Stimulated activated naive B cell treated with anti-CD40 and anti-IgM and Interleukin-4, amounts not matched to agents 10 μg/mL and 1 μg/mL and 100 μg/mL, for 72 hours (primary cell): ENCODE measurements at places on chromosomes 3 and 15.

- DNase-seq: no peak
These were observed 61.1 kb downstream of the XXYLT1 start for GRCh38 chr3:195209847-195210265.

GRCh38 chr15:91624353-91624968 is 229.0 kb upstream of the SLCO3A1 start:
- no peak for DNase-seq

DNA sequence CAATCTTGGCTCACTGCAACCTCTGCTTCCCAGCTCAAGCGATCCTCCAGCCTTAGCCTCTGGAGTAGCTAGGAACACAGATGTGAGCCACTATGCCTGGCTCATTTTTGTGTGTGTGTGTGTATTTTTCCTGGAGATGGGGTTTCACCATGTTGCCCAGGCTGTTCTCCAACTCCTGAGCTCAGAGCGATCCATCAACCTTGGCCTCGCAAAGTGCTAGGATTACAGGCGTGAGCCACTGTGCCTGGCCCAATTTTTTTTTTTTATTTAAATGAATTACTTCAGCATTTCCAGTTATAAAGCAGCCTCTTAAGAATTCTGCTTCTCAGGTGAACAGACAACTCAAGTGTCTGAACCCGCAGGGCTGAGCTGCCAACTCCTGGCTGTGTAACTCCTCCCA is 20.1 kb upstream of the ST3GAL6 start:
- no peak for DNase-seq

GRCh38 chr15:92104072-92104471 is 250.6 kb downstream of the SLCO3A1 start:
- no peak for DNase-seq

- DNase-seq: peak; percentile 17
These were observed 45.5 kb downstream of the PPM1L start for GRCh38 chr3:160801386-160802118.

DNA sequence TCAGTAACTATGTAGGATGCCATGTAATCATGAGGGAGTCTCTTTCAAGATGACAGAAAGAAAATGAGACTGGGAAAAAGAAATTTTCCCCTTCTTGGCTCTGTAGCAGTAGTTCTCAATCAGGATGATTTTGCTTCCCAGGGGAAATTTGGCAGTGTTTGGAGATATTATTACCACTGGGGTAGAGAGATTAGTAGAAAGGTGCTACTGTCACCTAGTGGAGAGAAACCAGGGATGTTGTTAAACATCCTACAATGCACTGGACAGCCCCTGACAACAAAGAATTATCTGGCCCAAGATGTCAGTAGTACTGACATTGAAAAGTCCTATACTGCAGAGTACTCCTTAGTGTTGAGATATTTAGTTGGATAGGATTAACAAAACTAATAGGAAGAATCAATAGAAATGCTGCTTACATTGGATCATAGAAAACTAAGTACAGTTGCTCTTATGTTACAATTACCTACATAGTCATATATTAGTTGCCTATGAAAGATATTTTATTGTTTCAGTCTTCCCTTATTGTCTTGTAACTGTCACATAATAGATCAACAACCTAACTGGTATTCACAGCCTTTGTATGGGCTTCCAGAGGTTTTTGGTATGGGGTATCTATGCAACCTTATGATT is 433.3 kb downstream of the RAP2B start:
- no peak for DNase-seq

DNA sequence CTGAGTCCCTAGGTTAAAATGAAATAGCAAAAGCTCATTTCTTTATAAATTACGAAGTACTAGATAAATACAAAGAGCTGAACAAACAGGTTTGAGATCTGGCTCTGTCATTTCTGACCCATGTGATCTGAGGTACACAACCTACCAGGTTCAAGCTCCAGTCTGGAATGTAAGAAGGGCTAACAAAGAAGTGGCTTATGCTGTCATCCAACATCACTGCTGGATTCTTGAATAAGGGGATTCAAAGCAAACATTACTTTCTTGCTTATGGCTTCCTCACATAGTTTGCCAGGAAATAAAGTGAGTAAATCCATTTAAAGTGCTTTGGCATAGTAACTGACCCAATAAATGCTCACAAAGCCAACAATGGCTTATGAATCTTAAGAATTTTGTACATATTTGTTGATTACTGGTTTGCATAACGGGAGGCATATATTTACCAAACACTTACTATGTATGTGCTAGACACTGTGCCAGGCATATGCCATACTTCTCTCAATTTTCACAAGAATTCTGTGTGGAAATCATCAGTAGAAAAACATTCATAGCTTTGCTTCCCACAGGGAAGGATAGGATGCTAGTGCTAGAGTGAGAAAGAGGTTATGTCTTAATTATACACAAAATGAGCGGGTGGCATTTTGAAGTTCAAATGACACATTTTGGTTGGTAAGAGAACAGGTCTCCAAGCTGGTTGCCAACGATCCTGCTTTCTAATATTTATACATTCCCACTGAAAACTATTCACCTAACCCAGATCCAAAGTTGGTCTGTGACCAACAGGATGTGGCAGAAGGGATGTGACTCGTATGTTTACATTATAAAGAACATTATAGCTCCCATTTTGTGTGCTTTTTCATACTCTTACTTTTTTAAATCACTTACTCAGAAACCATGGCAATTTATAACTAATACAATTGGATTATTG is 38.7 kb upstream of the CSPG5 start:
- no peak for DNase-seq

GRCh38 chr3:123878807-123879206 is 5.3 kb downstream of the MYLK start:
- no peak for DNase-seq

DNA sequence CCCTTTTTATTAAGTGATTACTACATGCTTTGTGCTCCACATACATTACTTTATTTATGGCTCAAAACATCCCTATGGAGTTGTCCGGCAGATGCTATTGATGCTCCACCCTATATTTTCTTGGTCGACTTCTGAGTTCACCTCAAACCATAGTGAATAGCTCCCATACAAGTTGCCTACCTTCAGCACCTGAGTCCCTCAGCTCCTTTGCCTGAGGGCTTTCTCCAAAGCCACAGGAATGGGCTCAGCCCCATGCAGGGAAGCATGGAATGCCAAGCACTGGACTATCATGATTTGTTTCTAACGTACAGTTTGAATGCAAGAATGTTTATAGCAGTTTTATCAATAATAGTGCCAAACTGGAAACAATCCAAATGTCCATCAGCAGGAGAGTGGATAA is 124.8 kb upstream of the TNIK start:
- no peak for DNase-seq

DNA sequence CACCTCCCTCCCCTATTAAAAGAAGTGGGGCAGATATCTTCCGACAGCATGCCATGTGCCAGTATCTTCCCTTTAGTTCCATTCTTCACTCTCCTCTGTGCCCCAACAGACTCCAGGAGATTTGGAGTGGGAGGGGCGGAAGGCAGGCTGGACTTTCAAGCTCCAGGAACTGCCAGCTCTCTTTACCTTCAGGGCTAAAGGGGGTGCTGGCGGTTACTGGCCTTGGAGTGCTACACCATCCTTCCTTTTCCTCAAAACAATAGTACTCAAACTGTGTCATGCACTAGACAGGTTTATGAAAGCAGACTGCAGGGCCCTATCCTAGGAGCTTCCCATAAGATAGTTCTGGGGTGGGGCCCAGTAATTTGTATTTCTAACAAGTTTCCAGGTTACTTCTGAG is 6.0 kb downstream of the LINS1 start:
- DNase-seq: no peak

- no peak for DNase-seq
These were observed 109.4 kb upstream of the MBNL1 start for GRCh38 chr3:152159328-152159727.

DNA sequence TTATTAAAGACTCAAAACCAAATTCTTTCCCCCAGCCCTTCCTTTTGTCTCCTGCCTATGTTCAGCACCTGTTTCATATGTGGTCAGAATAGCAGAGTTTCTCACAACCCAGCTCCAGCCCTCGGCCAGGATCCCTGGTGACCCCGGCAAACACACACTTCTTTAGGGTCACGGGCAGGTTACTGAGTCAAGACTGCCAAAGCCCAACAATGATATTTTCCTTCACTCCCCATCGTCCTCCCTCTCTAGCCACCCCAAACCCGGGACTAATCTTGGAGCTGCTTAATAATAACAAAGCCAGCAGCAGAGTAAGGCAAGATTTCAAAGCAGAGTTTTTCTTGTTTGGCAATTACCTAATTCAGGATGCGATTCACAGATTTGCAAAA is 25.5 kb downstream of the RARB start:
- no peak for DNase-seq

DNA sequence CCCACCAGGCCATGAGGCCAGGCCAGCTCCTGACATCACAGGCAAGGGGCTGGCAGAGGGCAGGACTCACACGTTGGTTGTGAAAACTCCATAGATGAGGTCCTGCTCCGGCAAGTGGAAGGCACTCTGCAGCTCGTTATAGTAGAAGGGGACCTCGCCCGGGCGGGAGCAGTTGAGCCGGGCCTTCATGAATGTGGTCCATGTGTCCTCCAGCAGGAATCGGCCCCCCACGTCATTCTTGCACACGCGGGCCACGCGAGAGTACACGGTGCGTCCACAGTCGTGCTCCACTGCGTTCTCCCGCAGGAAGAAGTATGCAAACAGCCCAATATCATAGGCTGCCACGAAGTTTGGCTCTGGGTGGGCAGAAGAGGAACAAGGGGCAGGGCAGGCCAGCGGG is 101.2 kb downstream of the SEMA5B start:
- no peak for DNase-seq

- DNase-seq: no peak
These were observed 50.5 kb downstream of the SUCNR1 start for GRCh38 chr3:151923901-151924300.

- no peak for DNase-seq
These were observed 14.2 kb downstream of the CPA3 start for GRCh38 chr3:148879256-148879655.

DNA sequence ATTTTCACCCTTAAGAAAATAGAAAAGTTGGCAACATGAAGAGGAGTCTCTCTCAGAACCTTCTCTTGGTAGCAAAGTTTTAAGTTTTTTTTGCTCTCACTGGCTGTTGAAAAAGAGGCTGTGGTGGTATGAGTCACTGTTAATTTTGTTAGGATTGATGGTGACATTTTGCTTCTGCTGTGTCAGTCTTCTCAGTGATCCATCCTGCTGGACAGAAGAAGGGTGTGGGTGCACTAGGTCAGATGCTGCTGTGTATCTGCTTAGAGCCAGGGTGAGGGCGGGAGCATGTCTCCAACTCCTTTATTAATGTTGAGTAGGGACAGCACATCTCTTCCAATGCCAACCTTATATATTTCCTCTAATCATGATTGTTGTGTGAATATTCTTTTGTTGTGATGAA is 369.5 kb downstream of the FEZF2 start:
- no peak for DNase-seq

DNA sequence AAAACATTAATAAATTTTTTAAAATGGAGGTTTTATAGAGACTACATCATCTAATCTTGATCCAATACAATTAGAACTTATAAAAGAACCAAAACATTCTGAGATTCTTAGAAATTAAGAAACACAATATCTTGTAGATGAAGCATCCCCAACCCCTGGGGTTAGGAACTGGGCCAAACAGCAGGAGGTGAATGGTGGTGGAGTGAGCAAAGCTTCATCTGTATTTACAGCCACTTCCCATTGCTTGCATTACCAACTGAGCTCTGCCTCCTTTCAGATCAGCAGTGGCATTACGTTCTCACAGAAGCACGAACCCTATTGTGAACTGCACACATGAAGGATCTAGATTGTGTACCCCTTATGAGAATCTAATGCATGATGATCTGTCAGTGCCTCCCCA is 36.3 kb downstream of the KNL1 start:
- no peak for DNase-seq
